Liver (tissue), 10 donors: ENCODE measurements at places on chromosomes 1 and 21.

DNA sequence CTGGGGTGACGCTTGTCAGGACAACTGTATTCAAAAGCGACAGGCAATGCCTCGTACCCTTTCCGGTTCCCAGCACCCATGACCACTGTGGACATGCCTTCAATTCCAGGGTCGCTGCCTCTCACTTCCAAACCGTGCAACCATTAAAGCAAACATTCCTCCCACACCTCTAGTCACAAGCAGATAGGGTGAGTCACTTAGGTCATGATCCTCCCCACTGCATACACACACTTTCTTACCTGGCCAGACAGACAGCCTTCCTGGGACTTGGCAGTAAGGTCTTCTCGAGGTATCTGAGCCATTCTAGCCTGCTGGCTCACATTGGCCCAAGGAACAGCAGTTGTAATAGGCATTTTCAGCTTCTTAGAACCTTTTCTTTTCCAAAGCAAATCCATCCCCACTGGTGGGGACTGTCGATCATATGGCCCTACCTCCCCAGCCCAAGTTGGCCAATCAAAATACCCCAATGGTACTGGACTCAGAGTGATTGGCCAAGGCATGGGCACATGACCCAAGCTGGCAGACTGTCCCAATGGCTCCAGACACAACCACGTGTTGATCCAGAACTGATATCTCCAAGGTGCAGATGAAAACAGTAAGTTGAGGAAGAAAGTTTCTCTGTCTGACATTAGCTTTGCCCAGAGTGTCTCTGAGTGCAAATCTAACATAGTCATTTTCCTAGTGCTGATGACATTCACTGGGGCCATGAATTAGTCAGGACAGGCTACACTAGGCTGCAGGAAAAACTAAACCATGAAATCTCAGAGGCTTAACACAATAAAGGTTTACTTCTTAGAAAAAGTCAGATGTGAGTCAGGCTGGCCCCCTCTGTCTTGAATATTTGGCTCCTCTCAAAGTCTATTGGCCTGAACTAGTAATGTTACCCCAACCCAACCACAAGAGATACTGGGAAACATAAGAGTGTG, 113.8 kb downstream of the RRAGC start:
- no peak for DNase-seq

- no peak for DNase-seq
Observed at GRCh38 chr1:190908246-190908645, 430.6 kb upstream of the BRINP3 start.

DNA sequence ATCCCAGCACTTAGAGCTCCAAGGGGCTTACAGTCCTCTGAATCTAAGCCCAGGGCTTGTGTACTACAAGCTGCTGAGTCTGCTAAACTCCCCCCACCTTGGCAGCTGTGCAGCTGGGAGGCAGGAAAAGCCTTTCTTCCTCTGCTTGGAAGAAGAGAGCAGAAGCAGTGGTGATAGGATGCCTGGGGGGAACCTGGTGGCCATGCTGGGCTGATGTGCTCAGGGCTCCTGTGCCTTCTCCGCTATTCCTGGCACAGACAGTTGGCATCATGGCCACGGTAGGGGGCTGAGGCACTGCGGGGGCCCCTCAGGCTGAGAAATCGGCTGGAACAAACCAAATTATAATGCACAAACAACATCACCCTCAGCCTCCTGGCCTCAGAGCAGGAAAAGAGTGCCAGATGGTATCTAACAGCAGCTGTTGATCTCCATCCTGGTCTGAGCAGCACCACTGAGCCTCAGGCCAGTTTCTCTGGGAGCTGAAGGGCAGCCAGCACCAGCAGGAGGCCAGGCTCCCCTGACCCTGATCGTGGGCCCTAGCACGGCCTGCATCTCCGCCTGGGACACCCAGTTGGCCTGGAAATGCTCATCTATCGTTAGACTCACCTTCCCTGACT, 35.8 kb downstream of the ECE1 start:
- no peak for DNase-seq

GRCh38 chr1:183726825-183727224, 73.7 kb upstream of the APOBEC4 start:
- DNase-seq = no peak

DNA sequence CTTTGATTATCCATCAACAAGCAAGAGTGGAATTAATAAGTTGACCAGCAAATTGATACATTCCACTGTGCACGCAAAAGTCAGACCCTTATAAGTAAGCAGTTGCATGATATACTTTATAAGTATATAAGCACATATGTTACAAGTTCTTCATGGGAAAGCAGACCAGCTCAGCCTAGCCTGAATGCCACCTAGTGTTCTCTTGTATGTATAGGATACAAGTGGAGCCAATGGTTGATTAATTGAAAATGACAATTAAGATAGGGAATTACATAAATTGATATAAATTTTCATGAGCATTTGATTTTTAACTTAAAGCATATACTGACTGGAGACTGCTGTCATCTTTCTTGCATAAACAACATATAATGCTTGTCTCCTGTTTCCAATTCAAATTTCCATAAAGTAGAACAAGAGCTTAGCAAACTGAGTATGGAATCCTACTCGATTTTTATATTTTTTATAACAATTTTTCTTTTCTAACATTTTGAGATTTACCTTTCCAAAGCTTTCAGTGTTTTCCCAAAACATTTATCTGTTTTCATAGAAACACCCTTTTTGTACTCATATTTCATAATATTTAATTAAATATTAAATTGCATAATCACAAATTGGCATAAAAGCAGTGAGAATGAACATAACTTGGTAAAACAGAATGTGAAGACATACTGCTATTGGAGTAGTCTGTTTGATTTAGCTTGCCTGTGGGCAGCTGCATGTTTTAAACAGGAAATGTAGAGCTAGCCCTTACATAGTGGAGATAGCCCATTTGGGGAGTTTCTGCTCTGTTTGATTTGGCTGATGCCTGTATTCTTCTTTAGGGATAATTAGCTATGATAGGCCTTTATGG, 62.8 kb downstream of the MAGI3 start:
- DNase-seq = no peak

DNA sequence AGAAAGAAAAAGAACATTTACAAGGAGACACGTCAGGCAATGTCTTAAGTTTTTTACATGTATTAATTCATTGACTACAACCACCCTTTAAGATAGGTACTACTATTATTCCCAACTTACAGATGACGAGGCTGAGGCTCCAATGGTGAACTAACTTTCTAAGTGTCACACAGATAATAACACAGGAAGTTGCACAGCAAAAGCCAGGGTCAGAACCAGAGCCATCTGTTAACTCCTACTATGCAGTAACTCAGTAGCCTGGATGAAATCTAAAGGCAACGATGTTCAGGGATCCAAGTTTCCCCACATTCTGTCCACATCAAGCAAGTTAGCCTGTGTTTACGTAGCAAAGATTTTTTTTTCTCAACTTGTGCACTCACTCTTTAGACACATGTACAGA, 371.7 kb downstream of the PTPRC start:
- DNase-seq = no peak

DNA sequence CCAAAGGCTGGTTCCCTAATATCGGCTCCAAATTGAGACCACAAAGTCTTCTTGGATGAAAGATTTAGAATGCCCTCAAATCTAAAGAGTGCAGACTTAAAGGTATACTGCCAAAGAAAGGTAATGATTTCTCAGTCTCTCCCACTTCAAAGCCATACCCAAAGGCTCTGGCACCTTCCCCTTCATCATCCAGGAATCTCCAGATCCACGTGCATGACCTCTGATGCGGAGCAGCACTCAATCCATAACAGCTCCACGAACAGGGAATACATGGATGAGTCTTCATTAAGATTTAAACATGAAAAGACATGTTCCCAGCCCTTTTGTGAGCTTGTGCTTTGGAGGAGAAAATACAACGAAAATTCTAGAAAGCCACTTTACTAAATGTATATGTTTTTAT, 453.9 kb downstream of the DSCAM start:
- DNase-seq = no peak

DNA sequence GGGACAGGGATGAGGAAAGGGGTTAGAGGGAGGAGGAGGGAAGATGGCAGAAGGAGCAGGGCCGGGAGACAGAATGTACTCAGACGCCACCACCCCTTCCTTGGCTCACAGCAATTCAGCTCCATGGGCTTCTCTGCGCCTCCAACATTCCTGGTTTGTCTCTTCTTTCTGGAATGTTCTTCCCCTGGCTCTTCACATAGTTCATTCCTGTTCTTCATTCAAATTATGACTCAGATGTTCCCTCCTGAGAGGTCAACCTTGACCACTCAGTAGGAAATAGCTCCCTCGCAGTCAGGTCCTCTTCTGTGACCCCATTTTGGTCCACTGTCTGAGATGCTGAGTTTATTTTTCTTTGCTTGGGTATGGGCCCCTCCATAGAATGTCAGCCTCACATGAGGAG, 203.2 kb downstream of the C1orf94 start:
- no peak for DNase-seq

GRCh38 chr1:183277821-183278738, 92.0 kb downstream of the LAMC2 start:
- DNase-seq = no peak

- DNase-seq = no peak
Observed at GRCh38 chr1:215192306-215192705, 109.8 kb downstream of the KCNK2 start.

DNA sequence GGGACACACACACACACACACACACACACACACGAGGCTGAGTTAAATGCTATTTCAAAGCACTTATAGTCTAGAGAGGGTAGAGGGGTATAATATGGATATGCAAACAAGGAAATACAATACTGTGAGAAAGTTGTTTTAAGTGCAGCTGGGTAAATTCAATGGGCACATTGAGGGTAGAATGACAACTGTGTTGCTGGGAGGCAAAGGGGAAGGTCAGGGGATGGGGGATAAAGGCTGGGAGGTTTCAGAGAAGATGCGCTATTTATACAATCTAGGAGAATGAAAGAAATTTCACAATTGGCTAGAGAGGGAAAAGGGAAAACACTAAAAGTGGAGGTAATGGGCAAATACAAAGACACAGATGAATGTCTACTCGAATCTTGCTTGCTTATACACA, 19.4 kb downstream of the EXTL2 start:
- DNase-seq = no peak

DNA sequence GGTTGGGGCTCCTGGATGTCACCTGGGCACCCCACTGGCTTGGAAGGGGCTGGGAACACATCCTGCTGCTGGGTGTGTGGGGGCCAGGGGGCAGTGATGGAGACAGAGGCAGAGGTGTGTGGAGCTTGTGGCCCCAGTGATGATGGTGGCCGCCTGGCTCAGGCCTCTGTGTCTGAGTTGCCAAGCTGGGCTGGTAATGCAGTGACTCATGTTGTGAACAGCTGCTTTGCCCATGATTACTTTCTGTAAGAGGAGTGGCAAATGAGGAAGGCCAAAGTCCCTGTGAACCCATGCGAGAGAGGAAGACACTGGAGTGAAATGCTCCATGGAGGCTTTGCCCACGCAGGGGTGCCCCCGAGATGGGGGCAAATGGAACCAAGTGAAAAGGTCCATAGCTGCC, 86.8 kb downstream of the KCNJ6 start:
- no peak for DNase-seq

GRCh38 chr1:18256282-18257235, 149.0 kb downstream of the IGSF21 start:
- peak; percentile 71 for DNase-seq

DNA sequence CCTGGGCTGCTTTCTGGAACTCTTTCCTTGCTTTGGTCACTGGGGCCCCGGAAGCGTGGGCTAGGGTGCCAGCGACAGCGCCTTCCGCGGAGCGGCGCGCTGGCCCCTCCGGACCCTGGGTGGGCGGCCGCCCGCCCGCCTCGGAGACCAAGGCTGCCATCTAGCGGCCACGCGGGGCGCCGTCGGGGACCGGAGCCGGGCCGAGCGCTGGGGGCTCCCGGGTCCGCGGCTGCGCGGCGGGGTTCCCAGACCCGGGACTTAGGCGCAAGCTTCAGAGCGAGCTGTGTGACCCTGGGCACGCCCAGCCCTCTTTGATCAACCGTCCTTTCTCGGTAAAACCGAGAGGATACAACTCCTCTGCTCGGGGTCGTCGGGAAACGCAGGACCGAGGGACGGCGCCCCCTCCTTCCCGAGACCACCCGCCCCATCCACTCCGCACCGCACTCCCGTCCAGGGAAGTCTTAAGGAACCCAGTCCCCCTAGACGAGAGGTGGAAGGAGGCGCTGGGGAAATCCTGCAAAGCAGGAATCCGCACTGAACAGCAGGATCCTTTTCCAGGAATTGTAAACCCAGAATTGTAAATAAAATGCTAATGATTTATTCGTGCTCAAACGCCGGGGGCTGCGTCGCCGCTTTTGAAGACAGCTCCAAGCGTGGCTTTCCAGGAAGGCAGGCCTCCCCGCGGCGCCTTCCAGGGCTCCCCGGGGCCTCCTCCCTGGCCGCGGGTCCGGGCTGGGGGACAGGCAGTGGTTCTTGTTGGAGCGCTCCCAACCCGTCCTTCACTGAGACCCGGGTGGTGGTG, 41.2 kb downstream of the RRAGC start:
- peak; percentile 64 for DNase-seq

DNA sequence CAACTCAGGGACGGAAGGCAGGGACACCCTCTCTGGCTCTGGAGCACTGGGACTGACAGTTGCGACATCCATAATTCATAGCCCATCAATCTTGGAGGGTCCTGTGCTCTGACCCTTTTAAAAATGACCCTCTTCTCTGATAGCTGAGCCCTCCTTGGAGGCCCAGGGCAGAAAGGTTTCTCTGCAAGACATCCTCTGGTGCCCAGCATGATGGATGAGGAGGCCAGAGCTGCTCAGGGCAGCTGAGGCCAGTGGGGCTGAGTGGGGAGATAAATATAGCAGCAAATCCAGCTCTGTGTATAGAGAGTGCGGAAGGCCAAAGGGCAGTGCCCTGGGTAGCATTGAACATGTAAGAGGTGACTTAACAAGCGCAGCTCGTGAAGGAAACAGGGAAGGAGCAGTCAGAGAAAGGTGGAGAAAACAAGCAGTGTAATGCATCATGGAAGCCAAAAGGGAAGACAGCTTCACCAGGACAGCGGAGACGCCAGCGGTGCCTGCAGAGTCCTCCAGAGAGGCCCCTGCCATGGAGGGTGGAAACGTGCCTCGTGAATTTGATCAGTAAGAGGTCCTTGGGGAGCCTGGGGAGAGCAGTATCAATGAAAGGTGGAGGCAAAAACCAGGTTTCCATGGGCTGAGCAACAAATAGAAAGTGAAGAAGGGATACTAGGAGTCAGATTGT, 50.4 kb upstream of the FMOD start:
- no peak for DNase-seq

- no peak for DNase-seq
Observed at GRCh38 chr1:5938101-5938646, 54.1 kb downstream of the NPHP4 start.

GRCh38 chr1:203150511-203151297, 23.2 kb downstream of the ADORA1 start:
- no peak for DNase-seq

GRCh38 chr1:8342325-8342724, 24.4 kb downstream of the SLC45A1 start:
- no peak for DNase-seq
